ENCODE measurements at places on chromosomes 4 and X.

DNA sequence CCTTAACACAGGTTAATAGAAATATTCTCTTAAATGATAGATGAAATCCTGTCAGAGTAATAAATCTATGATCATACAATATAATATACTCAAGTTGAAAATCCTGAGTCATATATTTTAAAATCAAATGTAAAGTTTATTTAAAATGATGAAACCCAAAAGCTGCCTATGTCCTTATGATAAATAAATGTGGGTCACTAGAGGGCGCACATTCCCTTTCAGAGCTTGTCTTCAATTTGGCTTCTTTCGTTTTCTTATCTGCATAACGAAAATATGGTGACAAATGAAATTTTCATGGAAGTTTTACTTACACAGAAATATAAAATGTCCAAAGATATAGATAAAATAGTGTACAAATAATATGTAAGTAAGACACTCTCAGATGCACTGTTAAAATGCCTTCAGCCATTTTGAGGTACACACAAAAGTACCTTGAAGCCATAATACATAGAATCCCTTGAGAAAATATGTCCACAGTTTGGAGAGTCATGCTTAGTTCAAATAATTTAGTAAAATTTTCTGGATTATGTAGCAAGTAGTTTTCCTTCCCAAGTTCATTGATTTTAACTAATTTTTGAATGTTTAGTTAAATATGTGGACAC lies 680.4 kb downstream of the DMD start:
- DNase-seq: no peak

GRCh38 chrX:74526764-74527163 lies 87.7 kb downstream of the RLIM start:
- no peak for DNase-seq

DNA sequence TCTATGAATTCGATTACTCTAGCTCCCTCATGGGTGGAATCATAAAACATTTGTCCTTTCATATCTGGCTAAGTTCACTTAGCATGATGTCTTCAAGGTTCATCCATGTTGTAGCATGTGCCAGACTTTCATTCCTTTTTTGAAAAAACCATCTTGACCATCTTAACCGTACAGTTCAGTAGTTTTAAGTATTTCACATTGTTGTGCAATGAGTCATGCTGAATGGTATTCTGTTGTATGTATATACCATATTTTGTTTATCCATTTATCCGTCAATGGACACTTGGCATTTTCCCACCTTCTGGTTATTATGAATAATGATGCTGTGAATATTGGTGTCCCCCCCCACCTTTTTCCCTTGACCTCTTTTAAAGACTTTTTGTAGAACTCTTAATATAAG lies 72.4 kb upstream of the TLR2 start:
- DNase-seq: no peak

GRCh38 chr4:148254621-148255343 lies 187.4 kb downstream of the NR3C2 start:
- DNase-seq: no peak

- DNase-seq: no peak
Measured at GRCh38 chrX:114932550-114932949, 84.9 kb downstream of the IL13RA2 start.

DNA sequence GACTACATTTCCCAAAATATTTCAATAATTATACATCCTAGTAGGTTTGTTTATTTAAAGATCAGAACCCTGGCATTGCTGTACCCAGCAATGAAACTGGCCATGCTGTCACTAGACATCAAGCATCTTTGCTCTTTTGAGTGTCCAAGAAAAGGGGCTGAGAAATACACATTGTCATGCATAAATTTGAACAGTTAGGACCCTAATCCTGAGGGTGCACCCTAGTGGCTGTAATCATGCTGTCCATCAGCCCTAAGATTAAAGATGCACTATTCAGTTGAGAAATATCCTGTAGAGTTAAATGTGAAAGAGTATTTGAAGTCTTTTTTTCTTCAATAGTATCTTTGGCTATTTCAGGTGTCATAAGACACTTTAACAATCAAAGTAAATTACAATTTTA lies 108.8 kb downstream of the NFKB1 start:
- no peak for DNase-seq

Data from stimulated activated CD8-positive, alpha-beta memory T cell treated with anti-CD3 and anti-CD28 coated beads, Interleukin-7, amount 100 ng/mL, for 1 hour (primary cell).